GM23338 (cell line): ENCODE measurements at places on chromosomes 1 and 21. TPM values are rescaled to one million over a fixed set of nuclear protein-coding genes. Genes with fewer than 3 reads are reported as not detected.

The KIAA1614 gene
- total RNA-seq, result 1.8 and 2.3 TPM in 2 replicates

DNA sequence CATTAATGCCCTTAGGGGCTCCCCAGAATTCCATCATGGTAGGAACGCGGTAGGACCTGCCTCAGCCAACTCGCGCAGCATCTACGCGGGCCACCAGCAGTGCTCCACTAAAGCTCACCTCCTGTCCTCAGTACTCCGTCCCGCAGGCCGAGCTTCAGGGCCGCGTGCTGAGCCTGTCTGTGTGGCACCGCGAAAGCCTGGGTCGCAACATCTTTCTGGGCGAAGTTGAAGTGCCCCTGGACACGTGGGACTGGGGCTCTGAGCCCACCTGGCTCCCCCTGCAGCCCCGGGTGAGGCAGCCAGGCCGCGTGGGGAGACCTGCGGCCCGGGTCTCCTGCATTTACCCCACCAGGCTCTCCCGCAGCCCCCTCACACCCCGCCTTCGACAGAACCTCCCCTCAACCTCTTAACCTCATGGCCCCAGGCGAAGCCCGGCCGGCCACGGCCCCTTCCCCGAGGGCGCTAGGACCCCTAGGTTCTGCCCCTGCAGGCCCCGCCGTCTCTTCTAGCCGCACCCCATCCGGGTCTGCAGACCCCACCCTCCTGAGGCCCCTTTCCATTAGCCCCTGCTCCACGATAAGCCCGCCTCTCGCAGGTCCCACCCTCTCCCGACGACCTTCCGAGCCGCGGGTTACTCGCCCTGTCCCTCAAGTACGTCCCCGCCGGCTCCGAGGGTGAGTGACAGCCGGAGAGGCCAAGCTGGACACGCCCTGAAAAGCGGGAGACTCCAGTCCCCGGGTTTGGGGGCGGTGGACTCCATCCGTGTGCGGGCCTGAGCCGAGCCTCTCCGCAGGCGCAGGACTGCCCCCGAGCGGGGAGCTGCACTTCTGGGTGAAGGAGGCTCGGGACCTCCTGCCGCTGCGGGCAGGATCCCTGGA is 9.1 kb downstream of the SYTL1 start:
- DNase-seq, result peak; percentile 99

GRCh38 chr1:91546301-91546581 is 45.6 kb downstream of the CDC7 start:
- no peak for DNase-seq

The BLACAT1 gene
- 5.6 and 6.2 TPM in 2 replicates for total RNA-seq

DNA sequence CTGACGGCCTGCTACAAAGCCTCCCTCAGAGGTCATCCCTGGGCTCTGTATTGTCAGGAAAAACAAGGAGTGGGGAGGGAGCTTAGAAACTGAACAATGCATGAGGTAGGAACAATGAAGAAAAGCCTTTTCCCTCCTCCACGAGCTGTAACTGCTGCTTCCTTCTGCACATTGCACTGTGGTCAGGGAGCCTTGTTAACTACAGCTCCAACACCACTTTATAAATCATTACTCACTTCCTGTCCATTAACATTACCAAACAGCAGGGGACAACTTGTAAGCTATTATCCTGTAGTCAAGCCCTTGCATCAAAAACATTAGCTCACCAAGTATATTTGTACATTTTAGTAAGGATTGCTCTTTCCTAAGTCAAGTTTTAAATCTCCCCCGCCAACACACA is 336.0 kb upstream of the NR5A2 start:
- peak; percentile 32 for DNase-seq

DNA sequence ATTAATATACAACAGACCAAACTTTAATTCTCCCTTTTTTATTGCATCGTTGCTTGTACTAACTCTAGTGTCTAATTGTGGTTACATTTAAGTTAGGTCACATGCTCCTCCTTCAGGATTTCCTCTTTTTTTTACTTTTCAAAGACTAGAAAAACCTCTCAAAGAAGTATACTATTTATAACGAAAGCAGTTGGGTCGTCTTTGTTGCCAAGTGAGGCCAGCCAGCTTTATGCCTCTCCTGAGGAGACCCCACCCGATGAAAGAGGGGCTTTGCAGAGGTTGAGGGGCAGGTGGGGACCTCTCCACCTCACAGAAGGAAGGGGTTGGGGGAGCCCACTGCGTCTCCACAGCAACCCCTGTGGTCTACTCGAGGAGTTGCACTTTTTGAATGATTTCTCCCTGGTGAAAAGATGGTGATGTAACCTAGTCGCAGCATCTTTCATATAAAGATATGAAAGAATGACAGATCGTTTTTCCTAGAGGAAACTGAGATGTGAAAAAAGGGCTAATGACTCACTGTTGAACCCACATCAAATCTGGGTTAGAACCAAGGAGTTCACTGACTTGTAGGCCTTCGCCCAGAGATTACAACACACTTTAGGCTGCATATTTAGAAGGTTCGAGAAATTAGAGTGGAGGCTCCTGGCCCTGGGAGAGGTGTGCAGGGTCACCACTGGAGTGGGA is 6.4 kb downstream of the TGFB2 start:
- peak; percentile 70 for DNase-seq

GRCh38 chr1:198677027-198677426 is 38.2 kb downstream of the PTPRC start:
- no peak for DNase-seq

DNA sequence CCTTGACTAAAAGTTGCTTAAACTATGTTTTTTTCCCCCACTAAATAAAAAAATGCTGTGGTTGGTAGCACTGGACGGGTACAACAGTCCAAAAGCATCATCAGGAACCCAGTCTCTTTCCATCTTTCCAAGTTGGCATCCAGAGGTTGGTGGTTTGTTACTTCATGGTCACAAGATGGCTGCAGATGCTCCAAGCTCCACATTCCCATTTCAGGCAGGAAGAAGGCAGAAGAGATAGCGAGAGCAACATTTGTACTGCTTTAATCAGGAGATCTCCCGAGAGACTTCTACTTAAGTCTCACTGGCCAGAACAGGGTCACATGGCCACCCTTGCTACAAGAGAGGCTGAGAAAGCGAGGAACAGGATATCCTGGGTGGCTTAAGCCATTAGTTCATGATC is 230.2 kb downstream of the KAZN start:
- no peak for DNase-seq

GRCh38 chr1:205315008-205315618 is 6.4 kb downstream of the NUAK2 start:
- no peak for DNase-seq

DNA sequence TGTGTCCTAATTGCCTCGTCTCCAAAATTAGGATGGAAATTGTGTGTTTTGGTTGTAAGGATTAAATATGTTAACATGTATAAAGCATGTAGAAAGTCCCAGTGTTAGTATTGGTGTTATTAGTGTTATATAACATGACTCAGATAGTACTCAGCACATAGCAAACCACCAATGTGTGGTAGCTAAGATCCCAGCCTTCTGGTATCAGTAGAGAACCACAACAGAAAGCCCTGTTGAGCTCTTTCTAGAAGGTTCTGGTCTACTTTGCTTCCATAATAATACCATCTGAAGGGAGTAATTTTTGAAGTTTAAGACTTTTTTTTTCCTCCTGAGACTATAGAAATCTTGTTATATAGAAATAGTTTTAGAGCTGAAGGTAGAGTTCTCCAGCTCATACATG is 259.3 kb upstream of the SGIP1 start:
- no peak for DNase-seq

The FMO2 gene
- total RNA-seq, result not detected in 2 replicates

DNA sequence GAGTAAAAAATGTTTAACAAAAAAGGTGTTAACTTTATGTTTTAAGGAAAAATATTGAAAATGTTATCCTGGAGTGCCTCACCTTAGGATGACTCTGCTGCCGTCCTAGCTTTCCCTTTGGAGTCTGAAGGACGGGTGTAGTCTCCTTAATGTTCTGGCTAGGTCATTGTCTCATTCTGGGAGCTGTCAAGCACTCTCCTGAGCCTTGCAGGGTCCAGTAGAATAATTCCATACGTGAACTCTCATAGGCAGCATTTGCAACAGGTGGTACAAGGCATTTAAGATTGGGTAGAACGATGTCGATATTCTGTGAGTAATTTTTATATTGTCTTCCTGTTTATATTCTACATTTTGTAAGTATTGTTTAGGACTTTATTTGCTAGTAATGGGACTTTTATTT is 283.6 kb upstream of the C1orf105 start:
- no peak for DNase-seq

- DNase-seq, result peak; percentile 36
Measured at GRCh38 chr1:216883518-216883917, 160.3 kb upstream of the ESRRG start.

- DNase-seq, result no peak
Measured at GRCh38 chr1:110466646-110467280, 15.8 kb downstream of the PROK1 start.

The NUDT4B gene
- total RNA-seq, result 7.5 and 28.1 TPM in 2 replicates

DNA sequence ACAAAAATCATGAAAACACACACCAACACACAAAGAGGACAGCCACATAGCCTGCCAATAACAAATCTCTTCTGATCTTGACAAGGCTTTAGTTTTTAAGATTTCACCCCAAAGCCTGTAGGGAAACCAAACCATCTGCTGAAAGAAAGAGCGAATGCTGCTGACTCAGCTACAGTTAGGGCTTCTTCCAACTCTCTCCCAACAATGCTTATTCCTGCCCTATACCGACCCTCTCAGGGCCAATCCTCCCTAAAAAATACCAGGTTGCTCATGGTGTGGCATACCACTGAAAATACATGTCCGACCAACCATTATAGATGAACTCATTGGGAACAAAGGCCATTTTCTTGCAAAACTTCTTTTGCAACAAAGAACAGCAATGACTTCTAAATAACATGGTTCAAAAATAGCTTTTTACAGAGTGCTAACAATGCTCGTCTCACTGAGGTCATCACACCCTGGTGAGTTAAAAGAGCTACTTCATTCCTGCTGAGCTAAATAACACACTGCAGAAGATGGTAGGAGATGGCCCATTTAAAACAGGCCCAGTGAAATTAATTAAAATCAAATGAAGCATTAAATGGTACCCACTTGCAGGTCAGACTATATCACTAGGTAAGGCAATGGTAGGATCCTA is 86.1 kb downstream of the KIAA0319L start:
- DNase-seq, result peak; percentile 6
